Activated CD4-positive, alpha-beta T cell treated with anti-CD3 and anti-CD28 coated beads, Interleukin-2, amount 50 U/mL, for 1 hour (primary cell): ENCODE measurements at places on chromosomes 2 and 18.

DNA sequence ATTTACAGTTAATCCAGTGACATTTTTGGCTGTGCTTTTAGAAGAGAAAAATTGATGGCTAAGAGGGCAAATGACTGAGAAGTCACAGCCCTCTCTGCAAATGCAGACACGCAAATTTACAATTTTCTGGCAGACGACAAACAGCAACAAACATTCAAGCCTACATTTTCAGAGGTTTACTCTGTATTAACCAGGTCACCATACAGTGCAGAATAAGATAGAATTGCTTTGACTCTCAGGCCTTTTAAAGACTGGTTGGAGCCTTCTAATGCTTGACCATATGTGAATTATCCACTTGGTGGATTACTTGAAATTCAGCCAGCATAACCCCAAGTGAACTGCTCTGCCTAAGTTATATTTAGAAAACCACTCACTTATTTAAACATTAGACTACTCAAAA, 280.9 kb upstream of the STON1 start:
- DNase-seq, result no peak

DNA sequence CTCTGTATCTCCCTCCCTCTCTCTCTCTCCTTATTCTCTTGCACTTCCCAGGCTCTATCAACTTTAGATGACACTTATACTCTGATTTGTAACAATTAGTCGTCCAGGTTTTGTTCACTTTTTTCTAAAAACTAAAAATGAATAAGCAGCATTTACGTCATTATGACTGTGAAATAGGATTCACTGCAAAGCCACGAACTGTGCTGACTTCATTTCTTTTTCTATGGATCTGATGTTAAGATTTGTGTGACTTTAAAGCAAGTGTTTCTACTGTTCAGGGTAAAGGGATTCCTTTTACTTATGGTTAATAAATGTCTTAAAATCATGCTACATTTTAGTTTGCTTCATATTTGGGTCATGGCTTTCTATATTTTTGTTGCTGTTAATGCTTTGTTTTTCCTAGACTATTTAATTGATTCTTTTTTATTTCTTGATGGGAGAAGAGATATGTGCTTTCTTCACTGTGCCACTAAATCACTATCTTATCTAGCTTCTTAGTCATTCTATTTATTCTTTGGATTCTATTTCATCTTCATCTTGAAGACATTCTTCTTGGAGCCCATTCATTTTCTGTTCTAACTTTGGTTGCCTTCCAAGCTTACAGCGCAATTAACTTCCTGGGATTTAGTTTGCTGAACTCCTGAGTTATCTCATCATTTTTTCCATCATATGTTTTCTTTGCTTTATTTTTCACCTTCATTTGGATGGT, 480.4 kb upstream of the TRIB2 start:
- DNase-seq, result no peak

GRCh38 chr2:218022131-218022850, 19.5 kb upstream of the TNS1 start:
- no peak for DNase-seq

DNA sequence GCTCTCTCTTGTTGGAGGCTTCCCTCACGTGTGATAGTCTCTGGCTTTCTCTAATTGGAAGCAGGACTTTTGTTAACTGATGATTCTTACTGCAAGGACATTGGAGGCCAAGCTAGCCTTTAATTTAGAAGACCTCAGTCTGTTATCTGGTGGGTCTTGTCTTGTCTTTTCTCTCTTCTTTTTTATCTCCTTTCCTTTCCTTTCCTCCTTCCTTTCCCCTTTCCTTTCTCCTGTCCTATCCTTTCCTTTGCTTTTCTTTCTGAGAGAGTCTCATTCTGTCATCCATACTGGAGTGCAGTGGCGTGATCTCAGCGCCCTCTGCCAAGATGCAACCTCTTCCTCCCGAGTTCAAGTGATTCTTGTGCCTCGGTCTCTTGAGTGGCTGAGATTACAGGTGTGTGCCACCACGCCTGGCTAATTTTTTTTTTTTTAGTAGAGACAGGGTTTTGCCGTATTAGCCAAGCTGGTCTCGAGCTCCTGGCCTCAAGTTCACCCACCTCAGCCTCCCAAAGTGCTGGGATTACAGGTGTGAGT, 18.1 kb downstream of the CCNYL1 start:
- DNase-seq, result no peak

- no peak for DNase-seq
Observed at GRCh38 chr2:79723830-79724229, 211.0 kb downstream of the CTNNA2 start.

GRCh38 chr2:118223992-118224894, 136.0 kb downstream of the INSIG2 start:
- DNase-seq, result peak; percentile 8

DNA sequence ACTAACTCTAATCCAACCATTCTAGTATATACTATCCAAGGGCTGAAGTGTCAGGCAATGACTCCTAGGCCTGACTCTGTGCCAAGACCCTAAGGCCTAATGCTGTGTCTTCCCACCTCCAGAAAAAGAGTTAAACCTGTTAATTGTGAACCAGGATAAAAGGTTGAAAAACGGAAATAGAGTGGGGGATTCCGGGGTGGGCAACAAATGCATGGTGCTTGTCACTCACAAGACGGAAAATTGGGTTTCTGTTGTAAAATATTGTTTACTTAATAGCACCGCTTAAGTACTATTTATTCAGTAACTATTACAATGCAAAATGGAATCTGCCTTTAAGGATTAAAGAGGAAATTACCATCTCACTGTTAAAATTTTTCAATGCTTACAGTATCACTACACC, 3.2 kb downstream of the STK17B start:
- DNase-seq, result no peak

DNA sequence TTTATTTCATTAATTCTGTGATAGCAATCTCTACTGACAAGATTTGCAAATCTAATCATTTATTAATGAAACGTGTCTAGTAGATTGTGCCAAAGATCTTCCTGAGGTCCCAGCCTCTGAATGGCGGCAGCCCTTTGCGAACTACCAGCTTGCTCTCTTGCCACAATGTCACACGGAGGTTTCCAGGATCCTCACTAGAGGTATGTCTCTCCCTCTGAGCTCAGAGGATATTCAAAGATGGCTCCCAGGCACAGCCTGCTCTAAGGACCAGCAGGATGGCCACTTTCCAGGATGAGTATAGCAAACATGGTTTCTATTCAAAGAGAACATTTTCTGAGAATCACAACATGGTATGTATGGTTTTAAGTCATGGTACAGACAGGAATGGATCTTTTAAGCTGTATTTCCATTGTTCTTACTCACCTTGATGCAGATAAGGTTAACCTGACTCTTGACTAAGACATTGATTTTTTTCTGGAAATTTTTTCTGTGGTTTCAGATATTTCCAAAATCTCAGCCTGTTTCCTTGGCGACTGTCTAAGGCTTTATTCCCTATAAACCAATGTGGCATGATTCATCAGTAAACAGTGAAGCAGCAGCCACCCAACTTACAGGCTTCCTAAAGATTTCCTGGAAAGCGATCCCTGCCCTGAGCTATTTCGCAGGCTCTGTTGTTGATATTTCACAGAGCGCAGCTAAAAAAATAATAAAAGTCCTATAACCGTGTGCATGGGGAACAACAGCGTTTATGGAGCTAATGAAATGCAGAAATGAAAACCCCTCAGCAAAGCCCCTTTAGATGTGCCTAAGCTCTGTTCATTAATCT, 54.1 kb upstream of the KLF7 start:
- no peak for DNase-seq

DNA sequence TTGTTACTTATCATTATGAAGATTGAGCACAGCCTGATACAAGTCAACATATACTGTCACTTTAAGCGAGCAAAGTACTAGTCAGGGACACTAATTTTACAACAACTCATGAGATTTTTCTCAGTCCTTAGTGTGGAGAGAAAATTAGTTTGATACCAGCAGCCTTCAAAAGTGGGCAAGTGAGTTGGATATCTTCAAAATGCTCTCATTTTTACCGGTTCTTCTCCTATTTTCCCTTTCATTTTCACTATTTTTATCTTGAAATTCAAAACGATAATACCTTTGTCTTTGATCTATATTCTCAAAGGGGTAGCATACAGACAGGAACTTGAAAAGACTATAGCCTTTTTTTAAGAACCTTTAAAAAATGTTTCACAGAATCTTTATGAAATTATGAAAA, 52.0 kb upstream of the UBXN4 start:
- DNase-seq, result no peak

GRCh38 chr2:130839011-130839780, 2.5 kb downstream of the ARHGEF4 start:
- no peak for DNase-seq

DNA sequence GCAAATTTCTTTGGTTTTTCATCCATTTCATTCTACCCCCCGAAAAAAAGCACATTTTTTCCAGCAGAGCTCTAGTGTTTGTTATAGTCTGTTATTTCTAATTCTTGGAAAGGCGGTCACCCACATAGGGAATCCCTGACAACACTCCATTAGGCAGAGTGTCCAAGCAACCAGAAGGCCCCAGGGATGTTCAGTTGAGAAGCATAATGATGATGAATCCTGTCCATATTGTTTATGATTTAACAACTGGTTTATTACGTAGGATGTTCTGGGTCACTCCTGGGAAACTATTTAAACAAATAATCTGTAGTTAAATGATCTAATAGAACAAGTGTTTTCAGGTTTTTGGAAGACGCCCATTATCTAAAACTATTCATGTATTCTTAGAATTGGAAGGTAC, 388.7 kb downstream of the TNS1 start:
- DNase-seq, result no peak

- no peak for DNase-seq
Observed at GRCh38 chr2:68789603-68790002, 55.0 kb downstream of the ARHGAP25 start.

DNA sequence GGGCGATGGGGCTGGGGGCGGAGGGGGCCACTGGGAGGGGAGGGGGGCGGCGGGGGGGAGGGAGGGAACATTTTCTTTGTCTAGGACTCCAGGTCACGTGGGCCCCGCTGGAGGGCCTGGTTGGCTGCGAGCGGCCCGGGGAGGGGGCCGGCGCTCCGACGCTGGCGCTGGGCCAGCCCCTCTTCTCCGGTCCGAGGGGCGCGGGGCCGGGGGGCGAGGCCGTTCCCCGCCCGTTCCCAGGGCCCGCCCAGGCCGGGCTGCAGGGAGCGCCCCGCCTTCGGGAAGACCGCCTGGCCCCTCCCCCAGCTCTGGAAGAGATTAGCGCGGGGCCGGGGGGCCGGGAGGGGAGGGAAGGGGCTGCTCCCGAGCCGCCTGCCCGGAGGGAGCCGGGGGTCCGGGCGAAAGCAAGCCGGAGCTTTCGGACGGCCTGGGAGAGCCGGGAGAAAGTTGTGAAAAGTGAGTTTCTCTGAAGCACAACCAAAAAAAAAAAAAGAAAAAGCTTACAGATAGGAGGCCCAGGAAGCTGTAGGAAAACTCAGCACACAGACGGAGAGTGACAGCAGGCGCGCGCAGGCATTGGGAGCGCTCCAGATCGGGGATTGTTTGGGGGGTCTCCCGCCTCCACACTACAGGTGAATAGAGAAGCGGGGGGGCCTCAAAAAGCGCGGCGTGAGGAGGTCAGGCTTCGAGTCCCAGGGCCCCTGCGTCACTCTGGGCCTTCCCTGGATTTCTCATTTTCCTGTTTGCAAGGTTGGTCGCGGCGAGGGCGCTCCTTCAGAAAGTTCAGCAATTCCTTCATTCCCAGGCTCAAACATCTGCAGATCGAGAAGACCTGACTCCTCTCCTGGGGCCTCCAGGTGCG, 84.1 kb upstream of the POMC start:
- peak; percentile 57 for DNase-seq

DNA sequence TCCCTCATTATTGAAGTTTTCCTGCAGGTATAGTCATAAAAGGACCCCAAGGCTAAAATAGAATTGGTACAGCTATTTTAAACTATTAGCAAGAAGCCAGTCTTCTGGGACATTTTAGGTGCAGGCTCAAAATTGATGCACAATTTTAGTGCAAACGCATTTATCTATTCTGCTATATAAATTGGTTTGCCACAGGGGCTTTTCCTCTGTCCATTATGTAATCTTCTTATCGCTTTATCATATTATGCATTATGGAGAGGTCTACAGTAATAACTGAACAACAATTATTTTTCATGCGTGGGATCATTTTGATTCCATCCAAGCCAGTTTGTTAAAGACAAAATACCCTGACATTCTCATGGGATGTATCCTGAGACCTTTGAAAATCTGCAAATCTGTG, 54.6 kb downstream of the RBM43 start:
- DNase-seq, result no peak

- no peak for DNase-seq
Observed at GRCh38 chr2:232377319-232377718, 1.2 kb upstream of the ALPP start.

GRCh38 chr2:150165442-150165841, 322.0 kb downstream of the RND3 start:
- no peak for DNase-seq

DNA sequence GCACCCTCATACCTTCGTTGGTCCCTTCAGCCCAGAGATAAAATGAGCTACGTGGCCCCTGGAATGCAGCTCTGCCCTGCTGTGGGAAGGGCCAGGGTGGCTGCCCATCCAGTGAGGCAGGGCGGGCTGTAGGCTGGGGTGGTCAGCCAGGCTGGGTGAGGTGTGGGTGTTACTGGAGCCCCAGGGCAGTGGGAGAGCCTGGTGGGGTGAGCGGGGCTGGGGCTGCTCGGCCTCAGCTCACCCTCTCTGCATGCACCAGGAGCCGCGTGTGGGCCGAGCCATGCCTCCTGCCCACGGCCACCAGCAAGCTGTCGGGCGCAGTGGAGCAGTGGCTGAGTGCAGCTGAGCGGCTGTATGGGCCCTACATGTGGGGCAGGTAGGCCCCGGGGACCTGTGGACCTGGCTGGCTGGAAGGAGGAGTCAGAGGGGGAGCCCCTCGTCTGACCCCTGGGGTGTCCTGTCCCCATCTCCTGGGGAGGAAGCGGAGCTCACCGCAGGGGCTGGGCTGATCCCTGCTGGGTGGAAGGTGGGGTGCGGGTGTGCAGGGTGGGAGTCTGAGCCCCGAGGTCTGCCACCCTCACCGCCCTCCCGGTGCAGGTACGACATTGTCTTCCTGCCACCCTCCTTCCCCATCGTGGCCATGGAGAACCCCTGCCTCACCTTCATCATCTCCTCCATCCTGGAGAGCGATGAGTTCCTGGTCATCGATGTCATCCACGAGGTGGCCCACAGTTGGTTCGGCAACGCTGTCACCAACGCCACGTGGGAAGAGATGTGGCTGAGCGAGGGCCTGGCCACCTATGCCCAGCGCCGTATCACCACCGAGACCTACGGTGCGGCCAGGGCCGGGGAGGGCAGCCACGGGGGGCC, 5.5 kb downstream of the RNPEPL1 start:
- no peak for DNase-seq

DNA sequence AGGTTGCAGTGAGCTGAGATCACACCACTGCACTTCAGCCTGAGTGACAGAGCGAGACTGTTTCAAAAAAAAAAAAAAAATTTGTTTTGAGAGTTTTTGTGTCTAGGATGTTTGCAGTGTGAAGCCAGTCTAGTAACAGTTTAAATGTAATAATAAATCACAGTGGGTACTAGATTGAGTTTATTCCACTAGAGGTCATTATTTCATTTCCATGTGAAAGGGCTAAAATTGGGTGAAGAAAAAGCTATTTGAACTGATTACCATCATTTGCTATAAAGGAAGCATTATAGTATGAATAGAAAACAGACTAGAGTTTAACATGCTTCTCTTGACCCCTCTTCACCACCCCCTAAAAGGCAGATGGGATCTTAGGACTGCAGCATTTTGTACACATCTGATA, 20.3 kb downstream of the SNRPD1 start:
- DNase-seq, result no peak
